NCI-H2227 treated with DMSO at 0.1 percent for 48 hours (cell line): ENCODE measurements at places on chromosomes 1 and 21.

DNA sequence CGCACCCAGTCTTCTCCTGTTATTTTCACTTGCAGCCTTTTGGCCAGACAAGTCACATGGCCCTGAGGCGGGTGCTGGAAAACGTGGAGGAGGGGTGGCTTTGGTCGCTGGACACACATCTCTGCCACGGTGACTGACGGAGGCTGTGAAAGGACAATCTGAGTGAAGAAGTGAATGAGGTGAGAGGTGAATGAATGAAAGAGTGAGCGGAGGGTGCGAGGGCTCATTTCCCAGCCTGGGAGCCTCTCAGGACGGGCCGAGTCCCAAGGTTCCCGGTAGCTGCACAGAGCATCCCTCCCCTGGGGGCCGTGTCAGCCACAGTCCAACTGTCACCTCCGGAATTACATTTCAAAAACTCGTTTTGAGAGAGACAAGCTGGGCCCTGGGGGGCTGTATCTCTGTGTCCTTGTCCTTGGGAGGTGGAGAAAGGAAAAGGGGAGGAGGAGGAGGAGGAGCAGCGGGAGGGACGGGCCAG lies 89.6 kb downstream of the UBIAD1 start:
- DNase-seq, result no peak

- no peak for DNase-seq
Measured at GRCh38 chr1:97207868-97208267, 486.3 kb downstream of the PTBP2 start.

DNA sequence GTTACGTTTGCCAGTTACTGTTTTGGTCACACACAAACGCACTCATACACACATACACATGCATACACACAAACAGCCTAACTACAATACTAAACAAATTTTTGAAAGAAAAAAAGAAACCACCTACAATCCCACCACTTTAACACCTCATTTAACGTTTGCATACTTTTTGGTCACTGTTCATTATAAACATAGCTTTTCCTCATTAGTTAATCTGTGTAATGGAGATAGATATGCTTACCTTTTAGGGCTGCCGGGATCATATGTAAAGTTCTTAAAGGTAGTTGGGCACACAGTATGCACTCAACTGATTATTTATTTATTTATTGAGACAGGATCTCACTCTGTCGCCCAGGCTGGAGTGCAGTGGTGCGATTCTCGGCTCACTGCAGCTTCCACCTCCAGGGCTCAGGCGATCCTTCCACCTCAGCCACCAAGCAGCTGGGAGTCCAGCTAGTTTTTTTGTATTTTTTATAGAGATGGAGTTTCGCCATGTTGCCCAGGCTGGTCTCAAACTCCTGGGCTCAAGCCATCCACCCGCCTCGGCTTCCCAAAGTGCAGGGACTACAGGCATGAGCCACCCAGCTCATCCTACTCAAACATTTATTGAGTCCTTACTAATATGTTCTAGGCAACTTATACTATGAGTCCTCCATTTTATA lies 677 bp upstream of the BCL10 start:
- no peak for DNase-seq

GRCh38 chr1:240329443-240329842 lies 237.8 kb downstream of the FMN2 start:
- DNase-seq, result no peak
